WTC11 (cell line): ENCODE measurements at places on chromosomes 3 and 15. TPM values are rescaled to one million over a fixed set of nuclear protein-coding genes. Genes with fewer than 3 reads are reported as not detected.

- H3K36me3 ChIP-seq, result no peaks in the 10 kb centered on the region
- DNase-seq, result no peak
- no peaks in the 10 kb centered on the region for H3K27me3 ChIP-seq
- H3K4me1 ChIP-seq, result peaks cover 82% of the 10 kb centered on the region
These were observed 358.0 kb downstream of the PTPRG start for GRCh38 chr3:61919371-61919770.

- H3K4me1 ChIP-seq, result peaks cover 13% of the 10 kb centered on the region
- DNase-seq, result no peak
- H3K4me3 ChIP-seq, result no peak overlapping the region
- no peak overlapping the region for H3K27ac ChIP-seq
- H3K27me3 ChIP-seq, result no peaks in the 10 kb centered on the region; the same call in 1 of the 2 replicates
- peaks cover 23% of the 10 kb centered on the region for H3K36me3 ChIP-seq
These were observed 313.5 kb downstream of the PYDC2 start for GRCh38 chr3:191774485-191774884.

- H3K36me3 ChIP-seq, result 0 out of 2 replicates have a peak, but pooled peaks cover 4% of the 10 kb centered on the region
- no peak for DNase-seq
- H3K27ac ChIP-seq, result no peak overlapping the region
- H3K4me3 ChIP-seq, result no peak overlapping the region
- no peaks in the 10 kb centered on the region for H3K4me1 ChIP-seq
- H3K27me3 ChIP-seq, result no peaks in the 10 kb centered on the region
These were observed 1134.8 kb downstream of the NSUN3 start for GRCh38 chr3:95197661-95198060.

- no peaks in the 10 kb centered on the region for H3K27me3 ChIP-seq
- peaks cover 91% of the 10 kb centered on the region for H3K36me3 ChIP-seq
- H3K27ac ChIP-seq, result no peak overlapping the region
- no peaks in the 10 kb centered on the region for H3K4me1 ChIP-seq
These were observed 16.0 kb downstream of the WDR82 start for GRCh38 chr3:52262447-52262846.

DNA sequence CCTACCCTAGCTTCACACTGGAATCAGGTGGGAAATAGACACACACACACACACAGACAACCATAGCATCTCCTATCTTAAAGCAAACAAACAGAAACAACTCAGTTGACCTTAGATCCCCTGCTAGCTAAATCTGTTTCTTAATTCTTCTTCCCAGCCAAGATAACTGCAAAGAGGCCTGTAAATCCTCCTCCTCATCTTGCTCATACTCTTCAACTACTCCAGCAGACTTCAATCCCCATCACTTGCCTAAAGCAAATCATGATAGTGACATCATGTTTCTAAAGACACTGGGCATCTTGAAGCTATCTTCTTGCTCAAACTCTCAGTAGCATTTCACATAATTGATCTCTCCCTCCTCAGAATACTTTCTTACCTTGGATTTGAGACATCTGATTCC lies 303.0 kb downstream of the RBMS3 start:
- no peaks in the 10 kb centered on the region for H3K36me3 ChIP-seq
- H3K4me3 ChIP-seq, result no peak overlapping the region
- no peaks in the 10 kb centered on the region for H3K27me3 ChIP-seq

DNA sequence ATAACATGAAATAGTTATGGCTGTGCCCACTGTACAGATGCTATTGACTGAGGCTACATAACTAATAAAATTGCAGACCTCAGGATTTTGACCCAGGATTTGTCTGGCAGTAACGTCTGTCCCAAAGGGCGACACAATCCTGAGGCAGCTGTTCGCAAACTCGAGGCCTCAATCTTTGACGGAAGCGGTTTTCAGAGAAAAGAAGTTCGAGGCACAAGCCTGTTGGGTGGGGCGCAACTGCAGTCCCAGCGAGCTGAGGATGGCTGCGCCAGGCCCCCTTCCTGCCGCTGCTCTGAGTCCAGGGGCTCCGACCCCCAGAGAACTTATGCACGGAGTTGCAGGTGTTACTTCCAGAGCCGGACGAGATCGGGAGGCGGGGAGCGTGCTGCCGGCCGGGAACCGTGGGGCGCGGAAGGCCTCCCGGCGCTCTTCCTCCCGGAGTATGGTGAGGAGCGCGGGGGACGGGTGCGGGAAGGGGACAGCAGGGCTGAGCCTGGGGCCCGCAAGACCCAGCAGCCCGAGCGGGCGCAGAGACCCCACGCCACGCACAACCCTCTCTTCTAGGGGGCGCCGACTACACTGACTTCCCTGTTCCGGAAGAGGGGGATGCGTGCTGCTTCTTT lies at the start of gene PARP15:
PARP15 (plus strand) TSS at position 242 of the 623 bp plus-strand sequence; CDS start at position 260, 18 bp downstream.
- H3K36me3 ChIP-seq, result peaks cover 13% of the 10 kb centered on the region
- no peak within 1 kb of the TSS for H3K27ac ChIP-seq
- peak within 1 kb of the TSS; percentile 76 for H3K4me3 ChIP-seq
- DNase-seq, result peak; percentile 55

DNA sequence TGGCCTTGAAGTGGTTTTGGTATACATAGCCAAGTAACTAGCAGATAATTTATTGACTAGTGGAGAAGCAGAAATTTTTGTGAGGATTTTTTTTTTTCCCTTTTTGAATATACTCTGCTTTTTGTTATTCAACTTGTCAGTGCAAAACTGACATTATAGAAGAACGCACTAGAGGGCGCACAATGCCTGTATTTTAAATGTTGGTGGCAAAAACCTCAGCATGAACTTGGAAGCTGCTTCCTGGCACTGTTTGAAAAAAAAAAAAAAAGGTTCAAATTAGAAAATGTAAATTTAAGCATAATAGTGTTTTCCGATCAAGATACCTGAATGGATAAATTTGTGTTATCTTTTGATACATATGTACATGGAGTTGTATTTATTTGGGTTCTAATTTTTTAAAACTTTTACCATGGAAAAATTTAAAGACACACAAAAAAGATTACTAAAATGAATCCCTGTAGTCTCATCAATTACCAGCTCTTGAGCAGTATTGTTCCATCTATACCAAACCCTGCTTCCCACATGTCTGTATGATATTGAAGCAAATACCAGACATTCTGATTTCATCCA lies 56.0 kb downstream of the SLC25A26 start:
- no peaks in the 10 kb centered on the region for H3K27me3 ChIP-seq
- no peak overlapping the region for H3K27ac ChIP-seq
- H3K36me3 ChIP-seq, result peaks cover 4% of the 10 kb centered on the region; the same call in 1 of the 2 replicates
- DNase-seq, result peak; percentile 60

DNA sequence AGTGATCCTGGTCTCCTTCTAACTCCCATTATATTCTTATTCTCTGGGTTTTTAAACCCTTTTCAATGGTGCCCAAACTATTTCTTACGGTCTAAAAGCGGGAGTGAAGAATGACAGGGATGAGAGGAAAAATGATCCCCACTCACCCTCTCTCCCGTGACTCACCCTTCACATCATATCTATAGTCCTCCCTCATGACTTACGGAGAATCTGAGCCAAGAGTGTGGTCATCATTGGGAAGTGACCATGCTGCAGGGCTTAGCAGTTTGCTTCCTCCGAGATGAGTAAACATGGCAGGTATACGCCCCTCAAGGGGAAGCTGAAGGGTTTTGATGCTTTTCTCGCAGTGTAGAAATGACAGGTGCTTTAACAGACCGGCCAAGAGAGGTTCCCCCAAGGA lies 274.0 kb downstream of the RYR3 start:
- no peaks in the 10 kb centered on the region for H3K36me3 ChIP-seq
- H3K4me3 ChIP-seq, result no peak overlapping the region
- H3K27me3 ChIP-seq, result no peaks in the 10 kb centered on the region
- peaks cover 60% of the 10 kb centered on the region for H3K4me1 ChIP-seq
- no peak overlapping the region for H3K27ac ChIP-seq

GRCh38 chr15:40695469-40695890 lies 506 bp downstream of the RAD51 start:
- H3K27ac ChIP-seq, result peak overlapping the region; percentile 100
- H3K4me3 ChIP-seq, result peak overlapping the region; percentile 97
- DNase-seq, result no peak

The NRG4 gene
- 0.18 to 0.55 TPM in 2 of 3 replicates, not detected in the other for total RNA-seq

The RARRES1 gene
- total RNA-seq, result 0.16 to 1.4 TPM (median 0.35 TPM) in 3 replicates

The LTK gene
- total RNA-seq, result 0.27 to 0.66 TPM (median 0.53 TPM) in 3 replicates

- no peak overlapping the region for H3K4me3 ChIP-seq
- H3K27ac ChIP-seq, result no peak overlapping the region
- no peaks in the 10 kb centered on the region for H3K36me3 ChIP-seq
These were observed 44.5 kb upstream of the PDZRN3 start for GRCh38 chr3:73669260-73669659.

GRCh38 chr15:63598473-63599400 lies 1.6 kb downstream of the FBXL22 start:
- no peaks in the 10 kb centered on the region for H3K36me3 ChIP-seq
- no peak overlapping the region for H3K4me3 ChIP-seq
- H3K4me1 ChIP-seq, result peaks cover 32% of the 10 kb centered on the region
- no peak for DNase-seq
- peaks cover 26% of the 10 kb centered on the region for H3K27me3 ChIP-seq

- DNase-seq, result no peak
- H3K4me3 ChIP-seq, result no peak overlapping the region
- H3K27ac ChIP-seq, result no peak overlapping the region
- H3K36me3 ChIP-seq, result no peaks in the 10 kb centered on the region
- H3K27me3 ChIP-seq, result no peaks in the 10 kb centered on the region
- H3K4me1 ChIP-seq, result peaks cover 5% of the 10 kb centered on the region
These were observed 61.7 kb downstream of the CCNL1 start for GRCh38 chr3:157098121-157098822.

DNA sequence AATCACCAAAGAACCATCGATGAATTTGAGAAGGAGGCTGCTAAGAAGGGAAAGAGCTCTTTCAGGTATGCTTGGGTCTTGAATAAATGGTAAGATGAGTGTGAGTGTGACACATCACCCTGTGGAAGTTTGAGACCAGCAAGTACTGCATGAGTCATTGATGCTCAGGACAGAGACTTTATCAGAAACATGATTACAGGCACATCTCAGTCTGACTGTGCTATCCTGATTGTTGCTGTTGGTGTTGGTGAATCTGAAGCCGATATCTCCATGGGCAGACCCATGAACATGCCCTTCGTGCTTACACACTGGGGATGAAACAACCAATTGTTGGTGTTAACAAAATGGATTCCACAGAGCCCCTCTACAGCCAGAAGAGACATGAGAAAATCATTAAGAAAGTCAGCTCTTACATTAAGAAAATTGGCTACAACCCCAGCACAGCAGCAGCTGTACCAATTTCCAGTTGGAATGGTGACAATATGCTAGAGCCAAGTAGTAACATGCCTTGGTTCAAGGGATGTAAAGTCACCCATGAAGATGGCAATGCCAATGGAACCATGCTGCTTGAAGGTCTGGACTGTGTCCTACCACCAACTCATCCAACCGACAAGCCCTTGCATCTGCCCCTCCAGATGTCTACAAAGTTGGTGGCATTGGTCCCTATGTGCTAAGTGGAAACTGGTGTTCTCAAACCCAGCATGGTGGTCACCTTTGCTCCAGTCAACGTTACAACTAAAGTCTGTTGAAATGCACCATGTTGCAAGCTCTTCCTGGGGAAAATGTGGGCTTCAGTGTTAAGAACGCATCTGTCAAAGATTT lies 20.5 kb downstream of the TM4SF4 start:
- H3K4me1 ChIP-seq, result peaks cover 7% of the 10 kb centered on the region; the same call in 1 of the 2 replicates
- H3K4me3 ChIP-seq, result no peak overlapping the region
- DNase-seq, result no peak
- no peaks in the 10 kb centered on the region; the same call in 1 of the 2 replicates for H3K27me3 ChIP-seq
- no peaks in the 10 kb centered on the region for H3K36me3 ChIP-seq

GRCh38 chr15:80996247-80996646 lies 4.5 kb upstream of the TLNRD1 start:
- no peak for DNase-seq
- no peaks in the 10 kb centered on the region for H3K36me3 ChIP-seq
- no peak overlapping the region for H3K4me3 ChIP-seq
- no peak overlapping the region for H3K27ac ChIP-seq
- H3K4me1 ChIP-seq, result peaks cover 14% of the 10 kb centered on the region

DNA sequence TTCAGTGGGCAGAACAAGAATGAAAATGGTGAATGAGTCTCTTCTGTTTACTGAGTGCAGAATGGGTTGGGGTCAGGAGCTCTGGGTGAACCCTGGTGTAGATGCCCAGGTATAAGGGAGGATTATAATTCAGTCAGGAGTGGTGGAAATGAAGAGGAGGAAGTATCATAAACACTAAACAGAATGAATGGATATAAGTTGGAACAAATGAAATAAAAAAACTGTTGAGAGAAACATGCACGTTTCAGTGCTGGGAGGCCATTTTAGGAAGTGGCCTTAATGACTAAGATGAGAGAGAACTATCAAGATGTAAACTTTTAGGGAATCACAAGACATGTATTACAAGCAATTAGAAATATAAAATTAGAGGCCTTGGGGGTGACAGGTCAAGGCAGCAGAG lies 32.8 kb upstream of the LEKR1 start:
- H3K27me3 ChIP-seq, result no peaks in the 10 kb centered on the region
- no peaks in the 10 kb centered on the region for H3K36me3 ChIP-seq
- DNase-seq, result no peak
- H3K27ac ChIP-seq, result no peak overlapping the region

The CCDC54 gene
- not detected in 3 replicates for total RNA-seq

The GRK7 gene
- total RNA-seq, result not detected in 3 replicates

The CCR4 gene
- 0.11 to 0.22 TPM (median 0.11 TPM) in 3 replicates for total RNA-seq

The LMAN1L gene
- not detected in 3 replicates for total RNA-seq

The SCG5 gene
- total RNA-seq, result 14.2 to 28.7 TPM (median 27.2 TPM) in 3 replicates

The MUC4 gene
- total RNA-seq, result 2.1 to 2.8 TPM (median 2.3 TPM) in 3 replicates

The ACP3 gene
- 1.6 to 2.5 TPM (median 1.9 TPM) in 3 replicates for total RNA-seq

GRCh38 chr15:65423976-65424679 lies 1.4 kb upstream of the IGDCC4 start:
- peak overlapping the region; percentile 98 for H3K4me3 ChIP-seq
- H3K36me3 ChIP-seq, result no peaks in the 10 kb centered on the region
- peaks cover 51% of the 10 kb centered on the region for H3K4me1 ChIP-seq
- no peak overlapping the region for H3K27ac ChIP-seq

DNA sequence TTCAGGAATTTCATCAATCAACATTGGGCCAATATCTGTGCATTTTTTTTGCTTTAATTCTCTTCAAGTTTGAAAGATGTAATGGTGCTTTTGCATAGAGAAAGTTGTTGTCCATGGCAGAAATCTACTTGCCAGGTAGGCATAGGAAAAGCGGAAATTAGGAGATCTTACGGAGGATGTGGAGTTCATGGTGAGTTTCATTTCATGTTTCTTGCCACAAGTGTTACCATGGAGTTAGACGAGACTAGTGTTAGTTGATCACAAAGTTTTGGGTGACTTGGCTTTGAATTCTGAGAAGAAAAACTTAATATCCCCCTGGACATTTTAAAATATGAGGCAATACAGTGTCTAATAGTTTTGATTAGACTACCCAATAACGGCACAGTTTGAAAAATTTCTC lies 1.0 kb upstream of the P2RY13 start:
- no peaks in the 10 kb centered on the region for H3K27me3 ChIP-seq
- DNase-seq, result no peak
- peaks cover 8% of the 10 kb centered on the region for H3K4me1 ChIP-seq

- no peak for DNase-seq
- H3K36me3 ChIP-seq, result no peaks in the 10 kb centered on the region
- peaks cover 6% of the 10 kb centered on the region for H3K4me1 ChIP-seq
- H3K27ac ChIP-seq, result no peak overlapping the region
- no peaks in the 10 kb centered on the region for H3K27me3 ChIP-seq
- no peak overlapping the region for H3K4me3 ChIP-seq
These were observed 18.8 kb upstream of the JMJD7 start for GRCh38 chr15:41809121-41809520.

GRCh38 chr3:113166719-113167492 lies 44.5 kb upstream of the BOC start:
- H3K27ac ChIP-seq, result no peak overlapping the region
- H3K4me1 ChIP-seq, result peaks cover 16% of the 10 kb centered on the region
- H3K4me3 ChIP-seq, result no peak overlapping the region
